ENCODE measurements at places on chromosomes 16 and 17. TPM values are rescaled to one million over a fixed set of nuclear protein-coding genes. Genes with fewer than 3 reads are reported as not detected.

The TMIGD1 gene
- polyA plus RNA-seq = not detected

The ACSM2A gene
- polyA plus RNA-seq = not detected

The NR1D1 gene
- polyA plus RNA-seq = 4.6 TPM

The KRT39 gene
- polyA plus RNA-seq = not detected

DNA sequence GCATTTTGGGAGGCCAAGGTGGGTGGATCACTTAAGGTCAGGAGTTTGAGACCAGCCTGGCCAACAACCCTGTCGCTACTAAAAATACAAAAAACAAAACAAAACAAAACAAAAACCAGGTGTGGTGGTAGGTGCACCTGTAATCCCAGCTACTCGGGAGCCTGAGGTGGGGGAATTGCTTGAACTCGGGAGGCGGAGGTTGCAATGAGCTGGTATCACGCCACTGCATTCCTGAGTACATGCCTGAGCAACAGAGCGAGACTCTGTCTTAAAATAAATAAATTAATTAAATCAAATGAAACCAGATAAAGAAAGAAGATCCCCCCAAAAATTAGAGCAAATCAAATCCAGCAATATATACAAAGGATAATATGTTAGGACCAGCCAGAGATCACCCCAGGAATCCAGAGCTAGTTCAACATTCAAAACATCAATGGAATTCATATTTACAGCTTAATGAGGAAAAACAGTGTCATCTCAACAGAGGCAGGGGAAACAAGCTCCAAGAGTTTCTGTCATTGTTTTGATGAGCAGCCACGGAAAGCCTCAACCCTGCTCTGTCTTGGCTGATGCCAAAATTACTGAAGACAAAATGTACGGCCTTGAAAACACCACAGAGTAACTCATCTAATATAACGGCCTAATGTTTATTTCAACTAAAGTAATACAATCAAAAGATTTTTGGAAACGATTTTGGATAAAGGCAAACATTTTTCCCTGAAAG lies 3.7 kb downstream of the PEMT start:
- DNase-seq = peak; percentile 44

GRCh38 chr17:82486231-82487094 lies 27.9 kb downstream of the NARF start:
- no peak for DNase-seq

DNA sequence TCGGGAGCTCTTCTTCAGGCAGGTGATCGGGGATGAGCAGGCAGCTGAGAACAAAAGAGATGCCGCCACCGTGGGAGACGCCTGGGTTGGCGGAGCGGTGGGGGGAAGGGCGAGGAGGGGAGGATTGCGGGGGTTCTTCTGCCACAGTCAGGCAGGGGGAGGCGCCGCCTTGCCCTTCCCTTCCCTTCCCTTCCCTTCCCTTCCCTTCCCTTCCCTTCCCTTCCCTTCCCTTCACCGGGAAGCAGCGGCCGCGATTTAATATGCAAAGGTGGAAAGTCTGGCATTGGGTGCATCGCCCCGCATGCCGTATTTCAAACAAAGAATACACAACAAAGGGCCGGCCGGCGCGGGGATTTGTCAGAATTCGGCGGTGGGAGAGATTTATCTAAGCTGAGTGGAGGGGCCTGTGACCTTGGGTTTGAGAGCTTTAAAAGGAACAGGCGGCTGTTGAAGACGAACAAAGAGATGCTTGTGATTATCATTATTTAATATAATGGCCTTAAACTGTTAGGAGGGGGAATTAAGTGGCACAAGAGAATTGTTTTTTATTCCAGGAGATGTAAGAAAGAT lies 262.3 kb upstream of the TNRC6C start:
- DNase-seq = no peak

All from GM23248 (cell line).